Activated CD4-positive, alpha-beta T cell treated with anti-CD3 and anti-CD28 coated beads, Interleukin-2, amount 50 U/mL, for 1 hour (primary cell): ENCODE measurements at places on chromosomes 2 and 18.

GRCh38 chr18:1103537-1103936 lies 198.9 kb downstream of the ADCYAP1 start:
- DNase-seq: no peak

GRCh38 chr18:48098007-48098406 lies 167.5 kb upstream of the SMAD2 start:
- no peak for DNase-seq

DNA sequence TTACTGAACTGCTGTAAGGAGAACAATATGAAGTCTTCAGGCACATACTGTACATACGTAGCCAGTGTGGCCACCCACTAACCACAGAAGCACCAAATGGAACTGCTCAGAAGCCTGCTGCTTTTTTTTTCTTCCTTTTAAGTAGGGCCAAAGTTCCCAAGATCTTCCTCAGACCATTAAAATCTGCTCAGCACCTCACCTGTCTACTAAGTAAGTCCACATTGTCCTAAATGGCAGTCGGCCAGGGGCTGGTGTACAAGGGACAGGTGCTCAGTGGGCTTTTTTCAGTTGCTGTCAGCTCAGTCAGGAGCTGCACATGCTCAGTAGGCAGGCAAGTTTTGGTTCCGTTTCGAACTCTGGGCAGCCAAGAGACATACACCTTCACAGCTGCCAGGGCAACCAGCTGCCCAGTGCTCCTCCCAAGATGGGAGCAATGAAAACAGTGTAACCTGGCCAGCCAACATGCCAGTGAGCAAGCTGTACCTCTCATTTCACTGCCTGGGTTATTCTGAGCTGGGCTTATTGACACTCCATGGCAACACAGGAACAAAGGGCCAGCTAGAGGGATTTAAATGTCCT lies 86.1 kb downstream of the ACVR1 start:
- no peak for DNase-seq

DNA sequence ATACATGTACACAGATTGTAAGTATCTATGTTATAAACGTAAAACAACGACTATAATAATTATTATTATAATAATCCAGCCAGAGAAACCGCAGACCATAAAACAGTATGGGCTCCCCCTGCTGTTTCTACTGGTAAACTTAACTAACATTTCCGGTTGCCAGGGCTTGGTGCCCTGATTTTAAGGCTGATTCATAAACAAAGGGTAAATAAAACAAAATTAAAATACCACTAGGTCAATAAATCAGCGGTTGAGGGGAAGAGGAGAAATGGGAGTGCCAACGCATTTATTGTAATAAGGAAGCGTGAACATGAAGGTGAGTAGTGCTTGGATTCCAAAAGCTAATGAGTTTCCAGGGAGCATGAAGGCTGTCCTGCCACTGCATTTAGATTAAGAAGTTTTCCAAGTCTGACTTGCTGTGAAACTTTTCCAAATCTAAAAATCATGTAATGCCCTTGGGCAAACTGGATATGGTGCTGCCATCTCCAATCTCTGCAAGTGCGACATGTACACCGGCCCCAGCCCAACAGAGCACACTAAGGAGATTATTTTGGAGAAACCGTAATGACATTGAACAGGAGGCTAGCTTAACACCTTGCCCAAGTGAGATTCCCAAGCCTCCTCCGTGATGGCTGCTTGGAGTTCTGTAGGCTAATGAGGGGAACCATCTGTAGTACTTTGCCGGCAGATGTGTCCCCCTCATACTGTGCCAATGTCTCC lies 50.7 kb upstream of the HNRNPA3 start:
- no peak for DNase-seq

DNA sequence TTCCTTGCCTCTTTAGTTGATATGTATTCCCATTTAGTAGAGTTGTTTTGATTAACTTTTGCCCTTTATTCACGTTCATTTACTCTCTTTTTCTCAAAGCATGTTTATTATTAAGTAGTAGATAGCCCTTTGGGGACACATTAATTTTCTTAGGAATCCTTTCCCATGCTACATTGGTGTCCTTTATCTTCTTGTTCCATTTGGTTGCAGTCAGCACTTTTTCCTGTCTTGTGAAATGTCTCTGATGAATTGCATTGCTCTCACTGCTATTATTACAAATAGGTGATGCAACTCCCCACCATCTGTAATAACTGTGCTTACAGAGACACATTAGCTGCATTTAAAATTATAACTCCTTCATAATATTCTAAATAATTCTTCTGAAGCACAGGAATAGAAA lies 428.5 kb upstream of the CNTNAP5 start:
- DNase-seq: no peak

DNA sequence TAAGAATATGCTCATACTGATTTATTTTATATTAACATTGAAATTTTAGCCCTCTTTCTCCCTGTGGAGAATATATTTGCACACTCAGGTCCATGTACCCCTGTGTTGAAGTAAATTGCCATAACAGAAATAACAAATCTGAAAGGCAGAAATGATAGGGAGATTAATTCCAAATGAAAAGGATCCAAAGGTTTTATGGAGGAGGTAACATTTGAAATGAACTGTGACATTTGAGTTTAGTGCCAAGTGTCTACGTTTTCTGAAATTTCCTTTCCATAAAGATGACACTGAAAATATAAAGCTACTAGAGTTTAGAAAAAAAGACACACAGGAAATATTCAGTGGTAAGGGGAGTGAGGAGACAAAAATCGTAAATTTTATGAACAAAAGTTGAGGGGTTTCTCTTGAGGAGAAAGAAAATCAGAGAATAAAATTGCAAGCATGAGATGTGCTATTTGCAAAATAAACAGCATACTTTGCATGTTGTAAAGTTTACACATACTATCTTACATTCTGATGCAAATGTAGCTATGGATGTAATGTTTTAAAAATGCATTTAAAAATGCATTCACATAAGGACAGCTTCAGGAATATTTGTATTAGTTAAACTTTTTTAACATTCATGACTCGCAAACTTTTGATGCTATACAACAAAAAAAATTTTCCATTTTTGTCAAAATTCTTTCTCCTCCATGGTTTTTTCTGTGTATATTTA lies 69.5 kb downstream of the BAZ2B start:
- DNase-seq: no peak

GRCh38 chr2:235433860-235434259 lies 60.0 kb upstream of the AGAP1 start:
- no peak for DNase-seq

DNA sequence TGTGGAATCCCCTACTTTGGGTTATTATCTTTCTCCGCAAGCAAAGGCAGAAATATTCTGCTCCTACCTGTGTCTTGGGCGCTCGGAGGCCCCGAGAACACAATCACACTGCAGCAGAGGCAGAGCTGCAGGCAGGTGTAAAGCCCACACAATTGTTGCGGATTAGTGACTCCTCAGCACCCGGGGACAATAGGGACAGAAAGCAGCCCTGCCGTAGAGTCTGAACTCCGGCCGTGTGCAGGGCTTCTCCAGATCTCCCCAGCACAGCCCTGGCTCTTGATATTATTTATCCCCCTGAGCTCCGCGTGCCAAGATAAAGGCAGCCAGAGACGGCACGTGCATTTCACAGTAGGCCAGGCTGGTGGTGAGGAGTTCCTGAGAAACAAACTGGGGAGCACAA lies 229.2 kb downstream of the EN1 start:
- no peak for DNase-seq

- DNase-seq: no peak
Measured at GRCh38 chr18:74963820-74964446, 245.0 kb downstream of the PTGR3 start.

DNA sequence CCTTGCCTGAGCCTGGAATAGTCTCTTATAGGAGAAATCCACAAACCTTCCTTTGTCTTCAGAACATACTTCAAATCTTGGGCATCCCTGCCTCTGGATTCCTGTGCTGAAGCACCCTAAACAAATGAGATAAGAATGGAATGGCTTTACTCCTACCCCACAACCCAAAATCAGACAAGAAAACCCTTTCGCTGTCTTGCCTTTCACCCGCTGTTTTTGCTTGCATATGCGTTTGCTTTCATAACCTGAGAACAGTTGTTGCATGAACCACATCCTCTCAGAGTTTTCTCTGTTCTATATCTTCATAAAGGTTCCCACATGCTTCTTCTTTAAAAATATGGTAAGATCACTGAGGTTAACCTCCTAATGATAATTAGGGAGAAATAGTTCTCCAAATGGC lies 132.1 kb upstream of the MAP3K20 start:
- no peak for DNase-seq

GRCh38 chr2:112692918-112693317 lies 27.9 kb upstream of the NT5DC4 start:
- DNase-seq: no peak

- DNase-seq: no peak
Measured at GRCh38 chr2:88638743-88639142, 11.5 kb upstream of the EIF2AK3 start.

GRCh38 chr2:236164925-236165841 lies 3.0 kb downstream of the GBX2 start:
- DNase-seq: no peak

DNA sequence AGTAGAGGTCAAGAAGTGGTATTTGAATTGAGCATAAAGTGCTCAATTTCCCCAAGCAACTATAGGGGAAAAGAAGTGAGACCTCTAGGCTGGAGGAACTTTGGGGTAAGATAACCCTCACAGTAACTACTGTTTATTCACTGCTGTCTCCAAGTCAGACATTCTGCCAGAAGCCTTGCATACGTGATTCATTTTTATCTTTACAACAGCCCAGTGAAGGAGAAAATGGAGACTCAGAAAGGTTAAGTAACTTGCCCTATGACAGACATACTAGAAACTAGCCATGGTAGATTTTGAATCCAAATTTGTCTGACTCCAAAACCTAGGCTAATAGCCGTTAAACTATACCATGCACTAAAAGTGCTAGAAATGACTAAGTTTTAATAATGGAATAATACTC lies 28.4 kb downstream of the DNAJC10 start:
- DNase-seq: no peak

DNA sequence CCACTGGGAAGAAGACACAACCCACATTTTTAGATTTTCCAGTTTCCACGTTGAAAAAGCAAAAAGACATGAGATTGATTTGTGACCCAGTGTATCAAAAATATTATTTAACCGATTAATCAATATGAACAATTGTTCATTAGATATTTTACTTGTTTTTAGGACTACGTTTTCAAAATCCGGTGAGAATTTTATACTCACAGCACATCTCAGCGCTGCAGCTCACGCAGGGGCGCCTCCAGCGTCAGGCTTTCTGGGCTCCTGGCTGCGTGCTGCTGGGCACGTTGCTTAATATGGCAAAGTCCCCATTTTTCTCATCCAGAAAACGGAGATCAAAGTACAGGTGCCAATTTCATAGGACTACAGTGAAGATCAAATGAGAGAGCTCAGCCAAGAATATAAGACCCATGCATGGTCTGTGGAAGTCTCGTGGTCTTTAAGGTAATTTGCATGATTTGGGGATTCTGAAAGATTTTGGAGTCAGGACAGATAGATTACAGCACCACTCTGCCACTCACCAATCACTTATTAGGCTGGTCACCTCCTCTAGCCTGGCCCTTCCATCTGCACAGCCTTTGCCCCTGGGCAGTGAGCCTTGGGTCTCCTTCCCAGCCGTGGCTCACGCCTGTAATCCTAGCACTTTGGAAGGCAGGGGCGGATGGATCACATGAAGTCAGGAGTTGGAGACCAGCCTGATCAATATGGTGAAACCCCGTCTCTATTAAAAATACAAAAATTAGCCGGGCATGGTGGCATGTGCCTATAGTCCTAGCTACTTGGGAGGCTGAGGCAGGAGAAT lies 36.2 kb downstream of the PTPN18 start:
- DNase-seq: no peak

- DNase-seq: no peak
Measured at GRCh38 chr2:233418052-233418760, 63.9 kb downstream of the DGKD start.
